RWPE1 (cell line): ENCODE measurements at places on chromosomes 12 and 14.
A peak's percentile ranks its signal among the peaks of the same experiment; 100 is the strongest.

GRCh38 chr14:68147303-68147702 is 327.7 kb downstream of the RAD51B start:
- no peak for DNase-seq

DNA sequence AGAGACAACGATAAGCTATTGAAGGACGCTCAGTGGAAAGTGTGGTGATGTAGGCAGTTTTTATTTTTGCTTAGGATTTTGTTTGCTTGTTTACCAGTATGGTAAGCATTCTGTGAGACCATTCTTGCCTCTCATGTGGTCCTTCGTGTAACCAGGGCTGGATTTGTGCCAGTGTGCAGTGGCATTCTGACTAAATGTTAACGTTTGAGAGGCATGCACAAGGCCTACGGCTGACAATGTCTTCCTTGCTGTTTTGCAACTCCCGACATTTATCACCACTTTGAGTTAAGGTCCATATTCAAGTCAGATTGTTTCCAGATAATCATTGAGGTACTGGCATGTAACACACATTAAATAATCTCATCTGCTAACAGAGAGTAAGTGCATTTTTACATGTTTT is 102.3 kb upstream of the BCAT1 start:
- DNase-seq: no peak

- DNase-seq: no peak
Measured at GRCh38 chr12:12403264-12404248, 46.7 kb downstream of the BORCS5 start.

DNA sequence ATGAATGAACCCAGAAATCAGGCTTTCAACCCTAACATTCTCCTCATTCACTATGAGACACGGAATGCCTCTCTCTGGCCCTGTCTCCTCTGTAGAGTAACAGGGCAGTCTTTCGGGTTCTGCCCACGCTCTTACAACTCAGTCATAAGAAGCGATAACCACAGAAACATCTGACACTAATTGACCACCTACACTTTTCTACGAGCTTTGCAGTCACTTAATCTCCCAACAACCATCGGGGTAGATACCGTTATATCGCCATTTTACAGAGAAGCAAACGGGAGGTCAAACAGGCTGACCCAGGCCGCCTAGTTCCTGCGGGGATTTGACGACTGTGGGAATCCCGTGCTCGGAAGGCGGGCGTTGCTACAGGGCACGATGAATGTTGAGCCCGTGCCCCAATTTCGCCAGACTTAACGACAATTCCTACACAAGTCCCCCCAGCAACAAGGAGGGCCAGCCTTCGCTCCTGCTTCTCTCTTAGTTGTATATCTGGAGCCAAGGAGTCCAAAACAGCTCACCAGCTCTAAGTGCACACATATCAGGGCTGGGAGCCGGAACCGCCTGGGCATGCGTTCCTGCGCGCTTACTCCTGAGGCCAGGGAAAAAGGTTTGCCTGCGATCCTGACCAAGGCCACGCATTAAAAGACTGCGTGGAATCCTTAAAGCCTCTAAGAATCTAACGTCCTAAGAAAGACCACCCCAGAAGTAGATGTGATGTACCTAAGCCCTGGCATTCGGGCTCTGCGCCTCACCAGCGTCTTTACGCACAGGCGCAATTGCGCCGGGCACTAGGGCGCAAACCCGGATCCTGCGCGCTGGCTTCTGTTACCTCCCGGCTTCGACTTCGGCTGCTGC is 38.7 kb upstream of the TBX5 start:
- DNase-seq: no peak

- peak; percentile 99 for DNase-seq
Measured at GRCh38 chr14:21455912-21456667, at the start of gene CHD8. CHD8 (minus strand) TSS chr14:21456123; CDS start chr14:21431643, 24,480 bp downstream.

GRCh38 chr14:26694521-26694920 is 96.7 kb upstream of the NOVA1 start:
- DNase-seq: no peak

DNA sequence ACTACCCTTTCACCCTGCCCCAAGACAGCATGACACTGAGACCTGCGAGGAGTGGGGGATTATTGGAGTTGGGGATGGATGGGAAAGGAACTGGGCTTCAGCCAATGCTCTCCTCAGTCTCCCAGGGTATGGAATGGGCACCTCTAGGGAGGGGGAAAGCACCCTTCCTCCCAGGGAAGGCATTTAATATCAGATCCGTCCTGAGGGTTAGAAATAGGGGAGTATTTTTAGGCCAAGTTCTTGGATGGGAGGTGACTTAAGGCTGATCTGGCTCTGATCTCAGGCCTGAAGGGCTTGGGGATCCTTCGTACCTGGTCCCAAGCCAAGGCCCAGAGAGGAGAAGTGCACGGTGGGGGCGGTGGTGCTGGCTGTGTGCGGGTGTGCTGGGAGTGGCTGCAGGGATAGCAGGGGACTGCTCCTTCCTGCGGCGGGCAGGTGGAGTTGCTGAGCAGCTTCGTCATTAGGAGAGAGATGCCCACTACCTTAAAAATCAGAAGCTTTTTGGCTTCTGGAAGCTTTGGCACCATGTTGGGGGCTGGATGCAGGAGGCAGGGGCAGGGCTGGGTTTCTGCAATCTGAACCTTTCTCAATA is 7.0 kb upstream of the CEBPE start:
- no peak for DNase-seq

- DNase-seq: no peak
Measured at GRCh38 chr12:24748326-24748725, 200.6 kb downstream of the BCAT1 start.

GRCh38 chr12:23399402-23399933 is 550.0 kb downstream of the SOX5 start:
- DNase-seq: no peak

- DNase-seq: no peak
Measured at GRCh38 chr12:53123578-53124351, 20.5 kb downstream of the SOAT2 start.

- no peak for DNase-seq
Measured at GRCh38 chr12:92582893-92583292, 119.9 kb upstream of the PLEKHG7 start.

- no peak for DNase-seq
Measured at GRCh38 chr12:7864601-7865150, 8.0 kb downstream of the SLC2A14 start.

- no peak for DNase-seq
Measured at GRCh38 chr12:130968611-130969010, 14.9 kb downstream of the ADGRD1 start.

GRCh38 chr12:116002890-116003536 is 274.5 kb downstream of the MED13L start:
- no peak for DNase-seq

- peak; percentile 57 for DNase-seq
Measured at GRCh38 chr14:94213021-94213420, 38.9 kb downstream of the PPP4R4 start.

GRCh38 chr12:40168868-40169267 is 55.9 kb upstream of the LRRK2 start:
- no peak for DNase-seq

DNA sequence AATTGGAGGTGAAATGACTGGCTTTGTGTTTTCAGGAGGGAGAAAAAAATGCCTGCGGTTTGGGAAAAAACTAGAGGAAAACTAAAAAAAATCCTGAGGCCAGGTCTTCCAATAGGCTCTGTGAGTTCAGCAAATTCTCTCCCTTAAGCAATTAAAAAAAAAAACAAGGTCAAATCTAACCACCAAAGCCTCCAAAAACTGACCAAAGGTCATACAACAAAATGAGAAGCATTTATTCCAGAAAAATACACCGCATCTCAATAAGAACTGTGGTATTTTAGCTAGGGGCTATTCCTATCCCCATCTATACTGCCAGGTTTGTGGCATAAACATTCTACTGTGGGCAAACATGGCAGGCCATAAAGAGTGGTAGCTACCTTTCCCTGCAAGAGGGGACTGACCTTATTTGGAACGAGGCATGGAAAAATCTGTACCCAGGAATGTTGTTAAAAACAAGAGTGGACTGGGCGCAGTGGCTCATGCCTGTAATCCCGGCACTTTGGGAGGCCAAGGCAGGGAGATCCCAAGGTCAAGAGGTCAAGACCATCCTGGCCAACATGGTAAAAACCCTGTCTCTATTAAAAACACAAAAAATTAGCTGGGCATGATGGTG is 60.0 kb downstream of the LRP6 start:
- DNase-seq: no peak

- DNase-seq: no peak
Measured at GRCh38 chr12:69657376-69658137, 41.5 kb downstream of the BEST3 start.

DNA sequence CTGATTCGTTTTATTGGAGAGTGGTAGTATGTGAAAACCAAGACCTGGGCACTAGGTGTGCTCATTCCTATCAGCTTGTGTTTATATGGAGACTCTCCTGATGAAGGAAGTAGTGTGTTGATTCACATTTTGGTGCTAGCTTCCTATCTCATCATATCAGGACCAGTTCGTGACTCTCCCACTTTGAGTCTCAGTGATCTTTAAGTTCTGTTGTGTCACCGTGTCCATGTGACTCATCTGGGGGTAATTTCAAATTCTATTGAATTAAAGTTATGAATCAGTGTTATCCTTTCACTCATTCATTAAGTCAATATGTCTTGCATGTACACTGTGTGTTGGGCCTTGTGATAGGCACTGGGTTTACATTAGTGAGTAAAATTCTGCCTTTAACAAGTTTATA is 180.2 kb downstream of the CACNA1C start:
- DNase-seq: peak; percentile 26

DNA sequence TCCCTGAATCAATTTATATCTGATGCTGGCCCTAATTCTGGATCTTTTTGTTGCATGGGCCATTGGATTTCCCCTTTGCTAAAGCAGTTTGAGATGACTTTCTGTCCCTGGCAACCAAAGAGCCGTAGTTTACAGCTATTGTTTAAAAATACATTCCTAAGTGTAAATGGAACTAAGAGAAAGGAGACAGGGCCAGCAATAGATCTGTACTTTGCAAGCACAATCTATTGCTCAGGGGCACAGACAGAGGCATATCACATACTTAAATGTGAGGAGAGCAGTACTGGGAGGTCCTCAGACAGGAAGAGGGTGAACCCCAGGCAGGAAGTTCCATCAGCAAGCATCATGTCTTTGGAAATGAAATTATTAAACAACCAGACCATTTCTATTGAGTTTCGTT is 126.6 kb downstream of the ZFP36L1 start:
- no peak for DNase-seq

- DNase-seq: peak; percentile 13
Measured at GRCh38 chr12:130204541-130204953, 42.3 kb downstream of the FZD10 start.

DNA sequence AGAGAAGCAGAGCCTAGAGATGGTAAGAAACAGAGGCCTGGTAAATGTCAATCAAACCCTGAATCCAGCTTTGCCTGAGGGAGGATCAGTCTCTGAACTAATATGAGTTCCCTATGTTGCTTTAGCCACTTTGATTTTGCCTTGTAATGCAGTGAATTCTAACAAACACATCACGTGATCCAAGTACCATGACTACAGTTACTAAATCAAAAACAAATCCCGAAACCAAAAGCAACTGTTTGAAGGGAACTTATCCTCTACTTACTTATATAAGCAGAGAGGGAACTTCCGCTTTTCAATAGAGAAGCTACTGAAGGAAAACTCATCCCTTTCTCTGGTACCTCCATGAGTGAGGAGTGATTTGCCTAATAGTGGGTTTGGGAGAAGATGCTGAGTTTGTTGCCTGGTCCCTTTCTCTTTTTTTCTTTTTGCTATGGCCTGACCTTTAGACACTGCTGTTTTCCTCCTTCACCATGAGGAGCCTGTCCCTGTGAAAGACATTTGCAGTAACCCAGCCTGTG is 7.7 kb upstream of the PPTC7 start:
- no peak for DNase-seq

GRCh38 chr12:46071335-46071734 is 81.0 kb upstream of the SCAF11 start:
- no peak for DNase-seq

GRCh38 chr12:92007787-92008186 is 137.9 kb downstream of the BTG1 start:
- DNase-seq: no peak

DNA sequence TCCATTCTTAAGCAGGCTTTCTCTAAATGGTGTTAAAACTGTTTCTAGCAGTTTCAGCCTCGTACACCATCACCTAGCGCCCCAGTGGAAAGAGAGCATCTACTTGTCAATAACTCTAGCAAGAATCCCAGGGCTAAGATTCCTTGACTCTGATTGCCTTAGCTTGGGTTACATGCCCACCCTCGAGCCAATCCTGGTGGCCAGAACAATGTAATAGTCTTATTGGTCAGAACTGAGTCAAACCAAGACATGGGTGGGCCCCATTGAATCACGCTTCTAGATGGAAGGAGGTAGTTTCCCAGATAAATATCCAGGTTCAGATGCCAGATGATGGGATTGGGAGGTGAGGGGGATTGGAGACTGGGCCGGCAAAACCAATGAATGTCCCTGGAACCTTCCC is 55.9 kb upstream of the MED13L start:
- DNase-seq: no peak

GRCh38 chr14:55430024-55430690 is 10.3 kb downstream of the TBPL2 start:
- DNase-seq: peak; percentile 85

DNA sequence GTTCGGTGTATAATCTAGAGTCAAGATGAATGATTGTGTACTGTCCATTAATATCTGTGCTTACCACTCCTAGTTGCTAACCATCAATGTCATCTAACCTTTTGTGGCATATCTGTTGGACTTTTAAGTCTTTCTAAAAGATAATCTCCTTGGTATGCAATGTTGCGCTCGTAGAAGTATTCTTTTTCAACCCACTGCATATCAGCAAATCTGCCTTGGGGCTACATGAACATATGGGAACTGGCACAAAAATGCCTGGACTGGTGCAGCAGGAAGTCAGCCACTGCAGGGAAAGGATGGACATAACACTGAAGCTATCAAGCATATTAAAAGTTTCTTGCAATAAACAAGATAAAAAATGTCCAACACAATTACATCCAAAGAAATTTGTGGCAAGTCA is 124.3 kb upstream of the SLC38A4 start:
- DNase-seq: peak; percentile 19

GRCh38 chr12:68495336-68496070 is 115.2 kb upstream of the RAP1B start:
- DNase-seq: no peak

DNA sequence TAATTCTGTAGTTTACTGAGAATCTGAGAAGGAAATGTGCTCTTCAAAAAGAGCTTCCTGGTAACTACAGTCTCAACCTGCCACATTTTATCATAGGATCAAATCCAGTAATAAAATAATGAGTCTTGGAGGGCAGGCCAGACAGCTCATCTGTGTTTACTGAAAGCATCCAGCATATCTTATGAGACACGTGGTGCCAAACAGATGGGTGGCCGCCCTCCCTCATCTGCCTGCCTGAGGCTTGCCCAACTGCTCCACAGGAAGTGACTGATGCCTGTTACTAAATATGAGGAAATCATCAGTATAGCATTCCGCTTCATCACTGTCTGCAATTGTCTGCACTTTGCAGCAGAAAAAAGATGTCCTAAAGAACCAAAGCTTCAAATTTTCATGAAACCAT is 13.5 kb downstream of the DHRS7 start:
- DNase-seq: peak; percentile 83

DNA sequence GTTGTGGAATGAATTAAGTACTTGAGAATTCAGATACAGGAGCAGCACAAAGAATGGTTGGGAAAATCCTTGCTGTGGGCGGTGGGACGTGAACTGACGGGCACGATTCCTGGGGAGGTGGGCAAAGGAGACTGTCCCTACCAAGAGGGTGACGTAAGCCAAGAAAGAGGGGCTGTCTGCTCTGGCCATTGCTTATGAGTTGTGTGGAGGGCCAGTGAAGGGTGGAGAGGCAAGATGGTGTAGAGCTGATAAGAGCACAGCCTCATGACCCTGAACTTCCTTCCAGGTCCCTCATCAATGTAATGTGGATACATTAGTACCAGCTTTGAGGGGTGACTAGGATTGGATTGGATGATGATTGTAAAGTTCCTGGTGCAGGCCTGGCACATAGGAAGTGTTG is 50.2 kb downstream of the WDR20 start:
- DNase-seq: no peak
